ENCODE measurements at places on chromosomes 2 and 18.

- DNase-seq = no peak
Observed at GRCh38 chr2:105114551-105114950, 76.7 kb downstream of the MRPS9 start.

GRCh38 chr18:55256226-55256928 is 297.1 kb upstream of the CCDC68 start:
- DNase-seq = no peak

GRCh38 chr2:61016392-61017002 is 1.0 kb upstream of the PEX13 start:
- no peak for DNase-seq

DNA sequence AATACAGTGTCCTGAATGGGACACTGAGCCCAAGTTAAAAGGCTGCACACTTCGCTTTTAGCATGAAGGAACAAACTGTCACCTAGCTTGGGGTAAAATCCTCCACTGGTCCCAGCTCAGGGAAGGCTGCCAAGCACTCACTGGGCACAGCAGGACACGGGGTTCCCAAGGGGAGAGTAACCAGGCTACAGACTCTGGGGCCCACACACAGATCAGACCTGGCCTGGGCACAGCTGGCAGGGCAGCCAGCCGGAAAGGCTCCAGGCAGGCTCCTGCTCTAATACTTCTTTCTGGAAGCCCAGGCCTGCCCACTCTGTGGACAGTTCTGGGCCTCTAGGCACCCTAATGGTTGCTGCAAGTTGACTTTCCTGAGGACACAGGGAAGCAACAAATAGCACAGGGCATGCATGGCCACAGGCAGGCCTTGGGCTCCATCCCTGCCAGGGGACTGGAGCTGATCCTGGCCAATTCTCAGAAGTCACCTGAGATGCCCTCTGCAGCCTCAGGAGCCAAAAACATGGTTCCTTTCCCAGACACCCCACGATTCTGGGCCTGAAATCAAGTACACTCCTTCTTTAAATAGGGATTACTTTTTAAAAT is 18.7 kb upstream of the SULT1C3 start:
- no peak for DNase-seq
